Activated CD8-positive, alpha-beta memory T cell treated with anti-CD3 and anti-CD28 coated beads for 48 hours (primary cell): ENCODE measurements at places on chromosomes 6 and 20.

- no peak for DNase-seq
These were observed 89.0 kb downstream of the RREB1 start for GRCh38 chr6:7196685-7197283.

DNA sequence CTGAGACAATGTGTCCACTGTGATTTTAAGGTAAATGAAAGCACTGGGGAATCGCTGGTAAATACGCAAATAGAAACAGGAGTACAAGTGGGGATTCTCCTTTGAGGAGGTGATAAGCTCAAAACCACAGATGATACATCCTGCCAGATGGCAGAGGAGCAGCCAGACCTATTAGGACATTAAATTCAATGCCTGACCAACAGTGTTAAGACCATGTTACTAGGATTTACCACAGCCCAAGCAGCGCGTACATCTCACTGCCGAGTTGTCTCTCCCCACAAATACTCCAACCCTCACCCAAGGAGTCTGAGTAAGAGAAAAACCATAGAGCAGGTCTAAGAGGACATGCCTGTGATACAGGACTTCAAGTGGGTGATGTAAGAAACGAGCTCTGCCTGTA lies 68.9 kb upstream of the TULP1 start:
- no peak for DNase-seq

GRCh38 chr6:98601716-98602115 lies 232.7 kb upstream of the POU3F2 start:
- DNase-seq: no peak

DNA sequence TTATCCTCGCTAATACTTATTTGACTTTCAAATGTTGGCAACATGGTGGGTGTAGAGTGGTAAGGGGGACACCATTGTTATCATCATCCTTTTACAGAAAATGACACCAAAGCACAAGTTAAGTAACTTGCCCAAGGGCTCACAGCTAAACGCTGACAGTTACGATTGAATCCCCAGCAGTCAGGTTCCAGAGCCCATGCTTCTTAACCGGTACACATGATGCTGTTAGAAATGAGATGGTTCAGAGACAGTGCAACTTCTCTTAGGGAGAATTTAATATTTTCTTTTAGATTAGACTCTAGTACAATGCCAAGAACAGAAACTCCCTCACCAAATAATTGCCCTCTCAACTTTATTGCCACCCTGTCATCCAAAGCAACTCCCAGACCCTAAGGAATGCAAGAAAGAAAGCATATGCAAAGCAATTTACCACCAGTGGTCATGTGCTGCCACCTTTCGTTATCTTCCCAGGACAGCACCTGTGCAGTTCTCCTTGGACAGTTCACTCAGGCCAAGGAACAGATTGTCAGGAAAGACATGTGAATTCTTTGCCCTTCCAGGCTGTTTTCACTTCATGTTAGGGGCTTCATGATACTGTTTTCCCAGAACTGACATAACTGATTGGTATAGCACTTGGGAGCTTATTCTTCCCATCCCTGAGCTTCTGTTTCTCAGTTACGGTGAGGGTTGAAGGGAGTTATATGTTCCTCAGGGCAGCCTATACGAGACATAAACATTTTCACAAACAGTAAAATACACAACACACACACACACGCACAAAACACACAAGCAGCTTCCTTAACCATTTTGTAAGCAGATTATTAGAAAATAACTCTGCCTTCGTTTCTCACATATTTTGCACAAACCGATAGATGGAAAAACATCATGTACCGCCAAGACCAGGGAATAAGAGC lies 5.1 kb downstream of the HLA-DMA start:
- no peak for DNase-seq

GRCh38 chr6:72595812-72596211 lies 26.1 kb upstream of the KCNQ5 start:
- no peak for DNase-seq
